Fibroblast of skin of back (primary cell): ENCODE measurements at places on chromosomes 7 and 10.

GRCh38 chr10:127449490-127449889 is 99.6 kb upstream of the NPS start:
- no peak for DNase-seq

- no peak for DNase-seq
Observed at GRCh38 chr10:11397980-11398580, 213.4 kb downstream of the USP6NL start.

DNA sequence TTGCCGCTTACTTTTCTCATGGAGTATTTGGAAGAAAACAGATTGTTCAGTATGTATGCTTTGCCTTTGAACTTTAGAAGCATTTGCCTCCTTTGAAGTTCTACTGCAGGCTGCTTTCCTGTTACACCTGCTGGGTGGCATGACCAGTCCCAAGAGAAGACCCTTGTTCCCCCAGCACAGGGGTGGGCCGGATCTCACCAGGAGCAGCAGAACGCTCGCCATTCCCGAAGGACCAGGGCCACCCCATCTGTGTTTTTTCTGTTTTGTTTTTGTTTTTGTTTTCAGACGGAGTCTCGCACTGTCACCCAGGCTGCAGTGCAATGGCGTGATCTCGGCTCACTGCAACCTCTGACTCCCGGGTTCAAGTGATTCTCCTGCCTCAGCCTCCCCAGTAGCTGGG is 493.6 kb downstream of the PTPRN2 start:
- DNase-seq: no peak

GRCh38 chr10:80945264-80945880 is 407.7 kb downstream of the SH2D4B start:
- DNase-seq: peak; percentile 1

- no peak for DNase-seq
Observed at GRCh38 chr10:125344573-125345171, 184.3 kb upstream of the CTBP2 start.
